ENCODE measurements at places on chromosomes 2 and 18. TPM values are rescaled to one million over a fixed set of nuclear protein-coding genes. Genes with fewer than 3 reads are reported as not detected.
A peak's percentile ranks its signal among the peaks of the same experiment; 100 is the strongest.

- no peak for DNase-seq
Measured at GRCh38 chr2:127563458-127564428, 28.3 kb downstream of the MYO7B start.

DNA sequence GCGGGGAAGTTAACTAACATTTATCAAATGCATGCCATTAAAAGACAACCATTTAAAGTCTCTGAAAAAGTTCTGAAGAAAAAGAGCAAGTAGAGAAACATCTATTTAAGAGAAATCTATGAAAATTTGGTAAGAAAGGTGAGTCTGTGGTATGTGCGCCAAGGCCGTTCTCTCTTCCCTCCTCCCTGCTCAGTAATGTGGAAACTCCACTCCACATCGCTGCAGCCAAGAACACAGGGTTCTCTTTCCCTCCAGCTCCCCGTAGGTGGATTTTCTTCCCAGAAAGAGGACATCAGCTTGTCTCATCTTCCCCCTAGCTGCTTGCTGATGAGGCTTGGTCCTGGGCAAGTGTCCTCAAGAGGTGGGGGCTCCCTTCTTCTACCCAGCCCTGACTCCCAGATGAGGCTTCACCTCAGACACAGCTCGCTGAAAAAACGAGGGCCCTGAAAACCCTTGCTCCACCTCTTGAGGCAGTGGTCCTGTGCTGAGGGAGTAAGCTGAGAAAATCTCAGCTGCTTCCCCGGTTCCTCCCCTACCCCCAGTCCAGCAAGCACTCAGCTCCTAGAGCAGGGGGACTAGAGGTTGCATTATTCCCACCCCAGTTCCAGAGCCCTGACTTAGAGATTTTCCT, 45.8 kb upstream of the PTPRM start:
- no peak for DNase-seq

- DNase-seq = no peak
Measured at GRCh38 chr2:72630767-72631166, 195.1 kb downstream of the EXOC6B start.

- peak; percentile 83 for DNase-seq
Measured at GRCh38 chr2:73870084-73870483, 22.7 kb upstream of the ACTG2 start.

DNA sequence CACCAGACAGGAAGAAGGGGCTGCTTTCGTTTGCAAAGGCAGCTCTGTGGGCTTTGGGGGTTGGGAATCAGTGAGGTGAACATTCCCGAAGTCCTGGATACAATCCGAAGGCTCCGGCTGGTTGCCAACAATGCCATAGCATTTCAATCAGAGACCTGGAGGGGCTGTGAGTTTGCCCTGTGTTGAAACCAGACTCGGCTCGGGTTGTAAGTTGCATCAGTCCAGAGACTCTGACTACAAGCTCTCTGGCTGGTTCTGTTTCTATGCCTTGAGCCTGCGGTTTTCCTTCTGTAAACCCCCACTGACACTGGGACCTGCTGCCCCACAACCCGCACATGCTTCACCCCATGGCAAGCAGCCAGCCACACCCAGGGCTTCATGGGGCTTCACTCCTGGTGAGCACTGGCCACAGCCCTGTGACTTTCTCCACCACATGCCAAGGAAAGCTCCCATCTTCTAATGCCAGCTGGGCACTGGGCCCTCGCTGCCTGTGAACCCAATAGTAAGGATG, 85.7 kb upstream of the ODC1 start:
- DNase-seq = no peak

DNA sequence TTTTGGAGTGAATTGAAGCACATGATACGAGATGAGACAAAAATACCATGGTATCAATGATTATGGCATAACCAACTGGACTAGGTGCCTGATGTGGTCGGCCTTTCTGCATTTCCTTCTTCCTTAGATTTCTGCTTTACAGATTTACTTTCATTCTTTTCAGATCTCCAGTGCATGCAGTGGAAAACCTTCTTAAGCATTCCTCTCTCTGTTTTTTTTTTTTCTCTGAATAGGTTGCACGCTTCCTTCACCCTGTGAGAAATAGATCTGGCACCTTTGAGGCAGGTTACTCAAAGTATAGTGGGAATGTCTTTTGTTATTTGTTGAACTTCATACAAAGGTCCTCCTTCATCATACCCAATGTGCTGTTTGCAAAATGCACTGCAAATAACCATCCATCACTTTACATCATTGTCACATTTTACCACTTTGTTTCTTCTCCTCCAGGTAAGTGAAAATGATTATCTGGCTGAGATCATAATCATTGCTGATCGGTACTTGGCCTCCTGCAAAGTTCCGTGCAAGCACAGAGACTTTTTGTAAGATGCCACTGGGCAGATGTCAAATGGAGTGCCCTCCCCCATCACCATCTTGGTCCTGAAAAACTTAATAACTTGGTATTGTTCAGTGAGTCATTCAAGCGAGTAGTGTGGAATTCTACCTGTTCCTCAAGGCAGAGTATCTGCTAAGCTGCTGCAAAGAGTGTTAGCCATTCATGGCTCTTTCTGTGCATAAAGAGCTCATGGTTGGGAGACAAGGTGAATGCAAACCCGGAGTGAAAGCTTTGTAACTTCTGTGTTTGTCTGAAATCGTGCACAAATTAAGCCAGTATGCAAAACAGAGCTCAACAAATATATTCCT, 30.0 kb upstream of the KLHL14 start:
- no peak for DNase-seq

- DNase-seq = no peak
Measured at GRCh38 chr2:220335591-220335915, 708.1 kb downstream of the SLC4A3 start.

GRCh38 chr2:152426801-152427200, 91.8 kb downstream of the FMNL2 start:
- DNase-seq = no peak

DNA sequence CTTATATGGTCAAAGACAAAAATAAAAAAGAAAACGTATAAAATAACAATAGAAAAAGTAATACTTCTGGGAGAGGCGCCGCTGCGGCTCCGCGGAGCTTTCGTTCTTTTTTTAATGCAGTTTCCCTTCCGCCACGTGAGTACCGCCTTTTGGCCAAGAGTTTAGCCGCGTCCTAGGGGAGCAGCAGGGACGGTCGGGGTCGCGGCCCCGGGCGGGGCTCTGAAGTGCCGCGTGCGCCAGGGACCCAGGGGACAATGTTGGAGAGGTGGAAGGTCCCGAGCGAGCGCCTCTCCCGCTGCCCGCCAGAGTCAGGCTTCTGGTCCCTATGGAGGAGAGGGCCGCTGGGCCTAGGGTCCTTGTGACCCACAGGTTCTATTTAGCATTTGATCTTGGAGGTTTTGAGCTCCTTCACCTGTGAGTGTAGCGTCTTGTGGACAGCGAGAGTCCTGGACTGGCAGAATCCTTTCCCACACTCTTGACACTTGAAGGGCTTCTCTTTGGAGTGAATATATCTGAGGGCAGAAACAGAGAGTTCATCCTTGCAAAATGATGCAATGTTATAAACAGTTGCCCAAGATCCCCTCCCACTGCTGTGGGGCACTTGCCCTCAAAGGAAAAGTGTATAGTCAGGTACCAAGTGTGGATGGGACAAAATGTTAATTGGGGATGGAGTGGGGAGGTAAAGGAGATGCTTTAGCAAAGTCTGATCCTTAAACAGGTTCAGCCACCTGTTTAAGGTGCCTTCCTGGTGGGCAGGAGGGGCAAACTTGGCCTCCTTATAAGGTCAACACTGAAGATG, 6.3 kb downstream of the OSR1 start:
- no peak for DNase-seq

GRCh38 chr18:77102259-77103040, 30.1 kb downstream of the MBP start:
- no peak for DNase-seq

- peak; percentile 26 for DNase-seq
Measured at GRCh38 chr18:22465859-22466457, 48.2 kb upstream of the CTAGE1 start.

- no peak for DNase-seq
Measured at GRCh38 chr2:120765678-120766469, 30.2 kb downstream of the GLI2 start.

VWA3B gene
- polyA plus RNA-seq = 1.6 TPM

SERPINB4 gene
- polyA plus RNA-seq = not detected

SLC40A1 gene
- 34.6 TPM for polyA plus RNA-seq

LYG2 gene
- polyA plus RNA-seq = 0.22 TPM
